ENCODE measurements at places on chromosomes 4 and X. TPM values are rescaled to one million over a fixed set of nuclear protein-coding genes. Genes with fewer than 3 reads are reported as not detected.

Gene CCKAR
- total RNA-seq = not detected

Gene GPAT3
- total RNA-seq = 0.30 TPM

Gene SMIM10
- total RNA-seq = not detected

DNA sequence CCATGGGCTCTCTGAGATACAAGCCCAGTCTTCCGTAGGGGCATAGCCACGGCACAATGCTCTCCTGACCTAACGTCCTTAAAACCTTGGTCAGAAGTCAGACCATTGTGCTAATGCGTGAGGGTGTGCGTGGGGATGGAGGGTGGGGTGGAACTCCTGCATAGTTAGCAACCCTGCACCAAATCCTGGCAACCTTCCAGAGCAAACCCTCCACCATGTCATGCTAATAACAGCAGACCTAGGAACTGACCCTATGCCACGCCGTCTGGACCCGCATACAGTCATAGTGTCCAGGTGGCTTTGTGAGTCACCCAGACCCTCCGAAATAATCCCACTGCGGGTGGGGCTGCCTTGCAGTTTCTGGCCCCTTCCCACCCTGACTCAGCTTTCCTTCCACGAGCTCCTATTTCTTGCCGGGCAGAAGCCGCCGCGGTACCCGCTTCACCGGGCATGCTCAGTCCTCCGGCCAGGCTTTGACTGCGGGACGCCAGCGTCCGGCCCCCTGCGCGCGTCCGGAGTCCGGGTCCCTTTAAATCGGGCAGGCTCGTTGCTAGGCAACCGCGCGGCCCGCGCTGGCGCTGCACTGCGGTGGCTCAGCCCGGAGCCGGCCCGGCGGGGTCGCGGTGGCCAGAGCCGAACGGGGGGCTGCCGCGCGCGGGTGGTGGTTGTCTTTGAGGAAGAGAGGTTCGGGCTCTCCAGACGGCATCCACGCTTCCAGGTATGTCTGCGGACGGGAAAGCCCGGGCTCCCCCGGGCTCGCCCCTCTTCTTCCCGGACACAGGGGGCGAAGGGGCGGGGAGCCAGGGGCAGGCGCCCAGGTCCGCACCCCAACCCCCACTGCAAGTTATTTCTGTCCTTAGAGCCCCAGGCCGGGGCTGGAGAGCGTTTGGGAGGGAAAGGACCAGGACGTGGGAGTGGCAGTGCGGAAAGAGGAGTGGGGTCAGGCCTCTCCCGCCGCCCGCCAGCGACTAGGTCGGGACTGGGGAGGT lies at the start of gene CCDC160:
TSS of gene CCDC160 (plus strand) at position 557 of the 989 bp plus-strand sequence. CDS start 7,619 bp downstream, outside the sequence.
- no peak for DNase-seq

DNA sequence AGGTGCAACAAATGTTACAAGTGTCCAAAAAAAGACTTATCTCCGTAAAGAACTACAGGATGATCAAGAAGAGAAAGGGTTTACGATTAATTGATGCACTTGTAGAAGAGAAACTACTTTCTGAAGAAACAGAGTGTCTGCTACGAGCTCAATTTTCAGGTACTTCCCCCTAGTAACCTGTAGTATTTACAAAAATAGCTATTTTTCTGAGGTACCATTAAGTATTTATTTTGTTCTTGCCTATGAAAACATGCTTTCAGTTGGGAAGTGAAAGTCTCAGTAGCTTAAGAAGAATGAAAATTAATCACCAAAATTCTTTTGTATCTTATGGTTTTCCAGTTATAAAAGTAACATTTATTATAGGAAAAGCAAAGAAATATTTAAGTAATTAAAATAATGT lies 5.9 kb downstream of the THAP9 start:
- DNase-seq = no peak

DNA sequence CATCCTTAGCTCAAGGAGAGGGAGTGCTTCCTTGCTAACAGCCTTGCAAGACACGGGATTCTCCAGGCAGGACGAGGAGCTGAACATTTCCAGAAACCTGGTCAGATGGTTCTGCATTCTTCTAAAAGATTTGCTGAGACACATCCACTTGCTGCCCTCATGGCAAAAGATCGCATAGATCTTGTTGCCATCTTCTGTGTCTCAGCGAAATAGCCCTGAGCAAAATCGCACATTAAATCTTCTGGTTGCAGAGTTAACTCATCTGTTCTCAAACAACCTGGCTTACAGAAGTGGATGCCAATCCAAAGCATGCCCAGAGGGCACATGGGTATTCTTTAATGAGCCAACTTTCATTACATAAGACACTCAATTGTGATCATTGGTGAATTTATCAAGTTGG lies 167.5 kb downstream of the PRKX start:
- peak; percentile 61 for DNase-seq
